K562 (cell line): ENCODE measurements at places on chromosomes 12 and 14. TPM values are rescaled to one million over a fixed set of nuclear protein-coding genes. Genes with fewer than 3 reads are reported as not detected.

Gene ANKRD9
- 27.5 and 29.9 TPM in 2 replicates for polyA plus RNA-seq

Gene ULK1
- polyA plus RNA-seq, result 13.2 and 16.9 TPM in 2 replicates

Gene NACA
- 1,506 and 1,626 TPM in 2 replicates for polyA plus RNA-seq

Gene COL2A1
- 0.46 TPM in 1 of 2 replicates, not detected in the other for polyA plus RNA-seq

Gene L2HGDH
- polyA plus RNA-seq, result 11.8 and 12.0 TPM in 2 replicates

Gene GPRC5A
- polyA plus RNA-seq, result 0.04 TPM in 1 of 2 replicates, not detected in the other

Gene GLIPR1
- polyA plus RNA-seq, result 0.34 and 0.39 TPM in 2 replicates

Gene TSPAN8
- polyA plus RNA-seq, result not detected in 2 replicates

Gene PTHLH
- 0.74 and 1.2 TPM in 2 replicates for polyA plus RNA-seq

Gene PNN
- 138 and 188 TPM in 2 replicates for polyA plus RNA-seq

Gene GZMB
- 0.68 TPM in 1 of 2 replicates, not detected in the other for polyA plus RNA-seq

Gene ABCC9
- polyA plus RNA-seq, result 0.24 and 0.49 TPM in 2 replicates

Gene SOAT2
- polyA plus RNA-seq, result 0.04 TPM in 1 of 2 replicates, not detected in the other

Gene PTCSC3
- not detected in 2 replicates for polyA plus RNA-seq

Gene RD3L
- not detected in 2 replicates for polyA plus RNA-seq

Gene TMCC3
- polyA plus RNA-seq, result 0.03 TPM in 1 of 2 replicates, not detected in the other

Gene CFAP54
- not detected in 2 replicates for polyA plus RNA-seq

Gene IFNG-AS1
- not detected in 2 replicates for polyA plus RNA-seq

Gene TBX5
- not detected in 2 replicates for polyA plus RNA-seq

Gene KRAS
- 11.5 and 12.2 TPM in 2 replicates for polyA plus RNA-seq

Gene RAB35
- polyA plus RNA-seq, result 49.1 and 50.6 TPM in 2 replicates

Gene TMEM63C
- polyA plus RNA-seq, result not detected in 2 replicates

Gene RPL10L
- polyA plus RNA-seq, result not detected in 2 replicates
